Effector memory CD4-positive, alpha-beta T cell (primary cell): ENCODE measurements at places on chromosomes 2 and 18.

GRCh38 chr2:179862898-179863458 is 1.6 kb upstream of the ZNF385B start:
- no peak for DNase-seq

GRCh38 chr2:106025796-106026195 is 168.3 kb downstream of the UXS1 start:
- no peak for DNase-seq

DNA sequence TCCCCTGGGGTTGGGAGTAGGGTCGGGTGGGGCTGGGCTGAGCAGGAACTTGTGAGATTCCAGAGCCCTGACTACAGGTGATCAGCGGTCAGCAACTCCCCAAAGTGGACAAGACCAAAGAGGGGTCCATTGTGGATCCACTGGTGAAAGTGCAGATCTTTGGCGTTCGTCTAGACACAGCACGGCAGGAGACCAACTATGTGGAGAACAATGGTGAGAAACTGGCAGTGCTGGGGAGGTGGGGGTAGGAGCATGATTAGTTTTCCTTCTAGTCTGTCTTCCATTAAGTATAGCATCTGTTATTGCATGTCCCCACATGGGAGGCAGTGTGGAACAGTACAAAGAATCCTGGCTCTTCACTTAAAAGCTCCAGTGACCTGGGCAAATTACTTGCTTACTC is 23.7 kb downstream of the ZNF142 start:
- no peak for DNase-seq

GRCh38 chr2:129087133-129087813 is 768.6 kb upstream of the HS6ST1 start:
- no peak for DNase-seq

DNA sequence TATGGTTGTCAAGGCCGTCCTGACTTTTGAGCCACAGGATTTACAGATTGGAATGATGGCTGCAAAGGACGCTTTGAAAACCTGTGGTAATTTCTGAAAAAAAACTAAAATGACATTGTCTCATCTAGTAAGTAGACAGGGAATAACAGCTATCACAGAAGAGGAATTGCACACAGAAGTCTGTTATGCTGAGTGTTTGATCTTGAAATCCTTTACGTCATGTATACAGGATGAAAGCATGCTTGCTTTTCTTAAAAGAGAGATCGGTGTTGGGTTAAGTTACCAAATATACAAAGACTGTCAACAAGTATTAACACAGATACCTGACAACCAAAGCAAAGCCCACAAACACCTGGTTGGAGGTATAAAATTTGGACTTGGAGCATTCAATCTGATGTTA is 12.6 kb upstream of the SRSF7 start:
- no peak for DNase-seq

DNA sequence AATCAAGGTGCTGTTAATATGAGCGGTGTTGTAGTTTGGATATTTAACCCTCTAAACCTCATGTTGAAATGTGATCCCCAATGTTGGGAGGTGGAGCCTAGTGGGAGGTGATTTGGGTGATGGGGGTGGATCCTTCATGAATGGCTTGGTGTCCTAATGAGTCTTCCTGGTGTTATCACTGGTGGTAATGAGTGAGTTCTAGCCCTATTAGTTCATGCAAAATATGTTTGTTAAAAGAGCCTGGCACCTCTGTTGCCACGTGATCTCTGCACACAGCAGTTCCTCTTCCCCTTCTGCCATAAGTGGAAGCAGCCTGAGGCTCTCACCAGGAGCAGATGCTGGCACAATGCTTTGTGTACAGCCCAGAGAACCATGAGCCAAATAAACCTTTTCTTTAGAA is 158.4 kb downstream of the FMNL2 start:
- DNase-seq: no peak

- no peak for DNase-seq
These were observed 53.4 kb downstream of the NAPG start for GRCh38 chr18:10579079-10579867.

DNA sequence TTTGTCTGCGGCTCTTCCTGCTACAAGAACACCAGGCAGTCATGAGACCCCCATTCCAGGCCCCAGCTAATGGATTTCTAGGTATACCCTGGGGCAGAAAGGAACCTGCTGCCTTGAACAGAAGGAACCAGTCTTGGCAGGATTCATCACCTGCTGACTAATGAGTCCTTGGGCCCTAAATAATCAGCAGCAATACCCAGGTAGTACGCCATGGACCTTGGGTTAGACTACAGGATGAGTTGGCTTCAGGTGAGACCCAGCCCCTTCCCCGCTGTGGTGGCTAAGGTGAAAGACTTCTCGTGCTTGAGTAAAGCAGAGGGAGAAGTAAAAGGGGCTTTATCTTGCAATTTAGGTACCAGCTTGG is 105.0 kb downstream of the SPIRE1 start:
- no peak for DNase-seq

GRCh38 chr2:210816769-210817168 is 260.4 kb downstream of the CPS1 start:
- DNase-seq: no peak
